ENCODE measurements at places on chromosomes 16 and 17. TPM values are rescaled to one million over a fixed set of nuclear protein-coding genes. Genes with fewer than 3 reads are reported as not detected.

ADAD2 gene
- not detected for total RNA-seq

KRTAP4-4 gene
- total RNA-seq = not detected

KRTAP17-1 gene
- total RNA-seq = not detected

FOXN1 gene
- not detected for total RNA-seq

GID4 gene
- total RNA-seq = 11.3 TPM
